ENCODE measurements at places on chromosomes 16 and 17.

DNA sequence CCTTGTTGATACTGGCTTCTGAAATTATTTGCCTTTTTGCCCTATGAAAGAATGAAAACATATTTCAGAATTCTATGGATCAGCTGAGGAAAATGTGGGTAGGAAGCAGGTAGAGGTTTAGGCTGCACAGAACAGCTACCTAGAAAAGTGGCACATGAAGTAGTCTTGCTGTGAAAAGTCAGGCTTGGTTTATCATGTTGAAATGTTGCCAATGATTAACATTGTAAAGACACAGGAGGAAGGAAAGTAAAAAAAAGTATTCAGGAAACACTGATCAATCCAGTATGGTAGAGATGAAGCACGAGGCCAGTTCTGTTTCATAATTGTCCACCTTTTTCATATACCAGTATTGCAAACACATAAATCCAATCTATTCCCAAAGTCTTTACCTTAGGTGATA is 29.9 kb downstream of the ABCA6 start:
- no peak for DNase-seq

- DNase-seq, result no peak
Observed at GRCh38 chr16:175011-175949, 1.2 kb upstream of the HBA1 start.

DNA sequence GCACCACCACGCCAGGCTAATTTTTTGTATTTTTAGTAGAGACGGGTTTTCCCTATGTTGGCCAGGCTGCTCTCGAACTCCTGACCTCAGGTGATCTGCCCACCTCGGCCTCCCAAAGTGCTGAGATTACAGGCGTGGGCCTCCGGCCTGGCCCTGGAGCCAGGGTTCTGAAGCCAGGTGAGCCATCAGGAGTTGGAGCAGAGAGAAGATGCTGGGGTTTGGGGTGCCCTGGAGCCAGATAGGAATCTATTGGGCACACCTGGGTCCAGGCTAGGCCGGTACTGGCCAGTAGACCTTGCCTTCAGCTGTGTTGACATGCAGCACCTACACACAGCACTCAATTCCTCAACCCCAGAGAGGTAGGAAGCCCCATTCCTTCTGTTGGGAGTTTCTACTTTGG is 5.4 kb upstream of the CD300A start:
- DNase-seq, result no peak

DNA sequence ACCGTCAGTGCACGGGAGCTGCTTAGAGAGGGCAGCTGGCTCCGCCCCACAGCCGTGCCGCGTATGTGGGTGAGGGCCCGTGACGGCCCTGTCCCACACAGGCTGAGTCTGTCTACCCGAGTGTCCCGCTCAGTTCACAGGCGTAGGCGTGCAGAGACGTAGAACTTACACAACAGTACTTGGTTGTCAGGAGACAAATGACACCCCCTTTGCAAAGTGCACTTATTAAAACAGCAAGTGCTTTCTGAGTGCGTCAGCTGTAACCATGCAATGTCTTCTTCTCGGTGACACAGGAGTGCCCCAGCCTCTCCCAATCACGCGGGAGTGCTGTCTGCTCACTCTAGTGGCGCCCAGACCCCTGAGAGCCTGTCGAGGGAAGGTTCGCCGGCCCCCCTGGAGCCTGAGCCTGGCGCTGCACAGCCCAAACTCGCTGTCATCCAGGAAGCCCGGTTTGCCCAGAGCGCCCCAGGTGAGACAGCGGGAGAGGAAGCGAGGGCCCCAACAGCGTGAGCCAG is 64.2 kb downstream of the FOXK2 start:
- DNase-seq, result no peak

DNA sequence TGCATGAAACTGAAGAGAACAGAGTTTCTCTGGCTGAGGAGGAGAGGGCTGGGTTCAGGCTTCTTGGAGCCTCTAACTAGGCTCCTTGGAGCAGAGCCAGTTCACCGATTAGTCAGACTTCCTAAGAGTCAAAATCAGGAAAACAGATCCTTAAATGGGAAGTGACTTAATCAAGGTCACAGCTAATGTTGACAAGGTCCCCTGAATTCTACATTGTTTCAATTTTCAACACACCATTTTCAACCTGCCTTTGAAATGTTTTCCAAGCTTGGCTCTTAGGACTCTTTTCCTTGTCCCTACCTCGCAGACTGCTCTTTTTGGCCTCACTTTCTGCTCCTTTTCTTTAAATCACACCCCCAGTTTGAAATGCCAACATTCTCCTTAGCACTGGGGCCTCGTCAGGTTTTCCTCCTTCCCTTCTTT is 16.3 kb downstream of the MYL4 start:
- DNase-seq, result peak; percentile 75

DNA sequence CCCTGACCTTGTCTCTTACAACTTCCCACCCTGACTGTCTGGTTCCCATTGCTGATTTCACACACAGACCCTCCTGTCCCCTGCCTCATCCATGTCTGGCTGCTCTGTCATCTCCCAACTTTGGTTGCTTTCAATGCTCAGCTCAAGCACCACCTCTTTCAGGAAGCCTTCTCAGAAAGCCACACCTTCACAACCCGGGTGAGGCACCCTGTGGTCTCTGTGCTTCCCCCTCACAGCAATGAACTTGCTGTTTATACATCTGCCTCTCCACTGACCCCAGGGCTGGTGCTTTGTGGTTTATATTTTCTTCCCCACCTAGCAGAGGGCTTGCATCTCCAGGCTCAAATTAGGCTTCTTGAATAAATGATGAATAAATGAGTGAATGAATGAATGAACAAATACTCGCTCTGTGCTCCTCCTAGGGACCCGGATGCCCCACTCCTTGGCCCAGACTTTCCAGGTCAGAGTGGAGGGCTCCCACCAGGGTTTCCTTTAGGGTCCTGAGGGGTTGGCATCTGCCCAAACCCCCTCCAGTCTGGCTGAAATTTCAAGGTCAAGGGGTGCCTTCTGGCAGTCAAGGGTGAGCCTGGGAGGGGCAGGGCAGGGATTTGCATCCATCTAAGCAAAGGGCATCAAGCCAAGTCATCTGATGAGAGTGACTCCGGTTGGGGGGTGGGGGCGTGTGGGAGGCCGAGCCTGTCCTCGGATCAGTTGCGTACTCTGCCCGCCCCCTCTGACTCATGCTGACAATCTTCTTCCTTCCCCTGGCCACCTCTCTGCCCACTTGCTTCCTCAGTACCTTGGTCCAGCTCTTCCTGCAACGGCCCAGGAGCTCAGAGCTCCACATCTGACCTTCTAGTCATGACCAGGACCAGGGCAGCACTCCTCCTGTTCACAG is at the start of gene ITGAX:
Gene ITGAX (plus strand): TSS at position 783 of the 898 bp plus-strand sequence. CDS start 79 bp downstream, at position 862.
- DNase-seq, result no peak

- no peak for DNase-seq
Observed at GRCh38 chr16:49552313-49552928, 178.8 kb downstream of the C16orf78 start.

DNA sequence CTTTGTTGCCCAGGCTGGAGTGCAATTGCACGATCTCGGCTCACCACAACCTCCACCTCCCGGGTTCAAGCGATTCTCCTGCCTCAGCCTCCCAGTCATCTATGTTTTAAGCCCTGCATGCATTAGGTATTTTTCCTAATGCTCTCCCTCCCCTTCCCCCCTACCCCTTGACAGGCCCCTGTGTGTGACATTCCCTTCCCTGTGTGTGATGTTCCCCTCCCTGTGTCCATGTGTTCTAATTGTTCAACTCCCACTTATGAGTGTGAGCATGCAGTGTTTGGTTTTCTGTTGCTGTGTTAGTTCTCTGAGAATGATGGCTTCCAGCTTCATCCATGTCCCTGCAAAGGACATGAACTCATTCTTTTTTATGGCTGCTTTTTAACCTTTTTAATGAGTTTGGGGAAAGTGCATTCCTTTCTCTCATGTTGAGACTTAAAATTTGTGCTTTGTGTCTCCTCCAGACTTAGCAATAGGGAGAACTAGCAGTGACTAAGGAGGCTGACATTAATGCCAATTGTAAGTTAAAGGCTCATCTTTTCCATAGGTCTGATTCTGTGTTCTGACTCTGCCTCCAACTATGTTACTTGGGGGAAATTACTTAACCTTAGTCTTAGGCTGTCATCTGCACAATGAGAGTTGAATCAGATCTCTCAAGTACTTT is 17.7 kb upstream of the PHAF1 start:
- DNase-seq, result peak; percentile 68

DNA sequence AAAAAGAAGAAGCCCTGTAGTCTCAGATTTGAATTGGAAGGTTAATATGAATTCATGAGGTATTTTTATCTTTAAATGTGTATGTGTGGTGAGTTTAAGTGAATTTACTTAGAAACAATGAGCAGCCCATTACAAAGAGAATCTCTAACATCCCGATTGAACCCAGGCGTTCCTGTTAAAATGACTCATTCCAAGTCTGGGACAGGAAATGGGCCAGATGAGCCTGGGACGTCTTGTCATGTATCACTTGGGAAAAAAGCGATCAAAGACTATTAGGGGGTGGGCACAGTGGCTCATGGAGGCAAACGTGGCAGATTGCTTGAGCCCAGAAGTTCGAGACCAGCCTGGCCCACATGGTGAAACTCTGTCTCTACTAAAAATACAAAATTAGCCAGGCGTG is 81.6 kb downstream of the SEC14L1 start:
- DNase-seq, result peak; percentile 36

GRCh38 chr16:27698266-27698665 is 148.3 kb downstream of the KATNIP start:
- DNase-seq, result no peak

- peak; percentile 93 for DNase-seq
Observed at GRCh38 chr16:70737377-70738082, 51.7 kb upstream of the MTSS2 start.

DNA sequence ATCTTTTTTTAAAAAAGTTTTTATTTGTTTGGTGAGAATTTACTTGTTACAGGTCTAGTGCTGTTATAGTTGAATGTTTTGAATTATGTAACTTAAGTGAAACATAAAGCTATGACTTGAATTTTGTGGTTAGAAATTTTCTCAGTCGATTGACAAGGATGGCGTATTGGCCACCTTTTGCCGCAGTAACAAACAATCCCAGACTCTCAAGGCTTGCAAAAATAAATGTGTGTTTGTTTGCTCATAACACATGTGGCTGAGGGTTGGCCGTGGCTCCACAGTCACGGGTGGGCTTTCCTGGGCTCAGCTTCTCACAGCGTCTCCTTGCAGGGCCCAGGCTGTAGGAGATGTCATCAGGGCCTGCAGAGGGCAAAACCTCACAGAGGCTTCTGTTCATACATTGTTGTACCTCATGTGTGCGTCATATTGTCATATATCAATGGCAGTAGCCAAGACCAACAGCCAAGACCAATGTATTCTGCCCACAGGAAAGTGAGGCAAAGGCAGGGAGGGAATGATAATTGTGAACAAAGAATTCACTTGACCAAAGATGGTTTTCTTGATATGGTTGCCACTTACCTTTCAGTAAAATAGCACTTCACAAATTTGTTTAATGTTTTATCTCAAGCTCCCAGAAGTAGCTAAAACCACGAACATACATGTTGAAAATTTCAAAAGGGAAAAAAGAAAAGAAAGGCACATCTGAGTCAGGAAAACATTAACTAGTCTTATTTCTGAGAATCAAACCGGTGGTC is 93.5 kb downstream of the WWOX start:
- no peak for DNase-seq

DNA sequence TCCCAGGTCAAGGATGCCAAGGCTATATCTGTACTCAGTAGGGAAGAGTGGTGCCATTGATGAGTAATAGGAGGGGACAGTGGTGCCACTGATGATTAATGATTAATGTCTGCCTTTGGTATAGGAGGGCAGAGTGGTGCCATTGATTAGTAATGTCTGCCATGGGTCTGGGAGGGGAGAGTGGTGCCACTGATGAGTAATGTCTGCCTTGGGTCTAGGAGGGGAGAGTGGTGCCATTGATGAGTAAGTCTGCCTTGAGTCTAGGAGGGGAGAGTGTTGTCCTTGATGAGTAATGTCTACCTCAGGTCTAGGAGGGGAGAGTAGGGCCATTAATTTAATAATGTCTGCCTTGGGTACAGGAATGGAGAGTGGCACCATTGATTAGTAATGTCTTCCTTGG is 507.8 kb upstream of the EEF2KMT start:
- no peak for DNase-seq

- no peak for DNase-seq
Observed at GRCh38 chr17:77962348-77962747, 3.8 kb downstream of the TNRC6C start.

GRCh38 chr17:58331815-58332777 is 3.5 kb upstream of the TSPOAP1 start:
- DNase-seq, result no peak

GRCh38 chr17:16617481-16618060 is 36.1 kb downstream of the ZNF624 start:
- DNase-seq, result no peak

- DNase-seq, result peak; percentile 96
Observed at GRCh38 chr16:31215287-31216162, 1.4 kb downstream of the PYDC1 start.

DNA sequence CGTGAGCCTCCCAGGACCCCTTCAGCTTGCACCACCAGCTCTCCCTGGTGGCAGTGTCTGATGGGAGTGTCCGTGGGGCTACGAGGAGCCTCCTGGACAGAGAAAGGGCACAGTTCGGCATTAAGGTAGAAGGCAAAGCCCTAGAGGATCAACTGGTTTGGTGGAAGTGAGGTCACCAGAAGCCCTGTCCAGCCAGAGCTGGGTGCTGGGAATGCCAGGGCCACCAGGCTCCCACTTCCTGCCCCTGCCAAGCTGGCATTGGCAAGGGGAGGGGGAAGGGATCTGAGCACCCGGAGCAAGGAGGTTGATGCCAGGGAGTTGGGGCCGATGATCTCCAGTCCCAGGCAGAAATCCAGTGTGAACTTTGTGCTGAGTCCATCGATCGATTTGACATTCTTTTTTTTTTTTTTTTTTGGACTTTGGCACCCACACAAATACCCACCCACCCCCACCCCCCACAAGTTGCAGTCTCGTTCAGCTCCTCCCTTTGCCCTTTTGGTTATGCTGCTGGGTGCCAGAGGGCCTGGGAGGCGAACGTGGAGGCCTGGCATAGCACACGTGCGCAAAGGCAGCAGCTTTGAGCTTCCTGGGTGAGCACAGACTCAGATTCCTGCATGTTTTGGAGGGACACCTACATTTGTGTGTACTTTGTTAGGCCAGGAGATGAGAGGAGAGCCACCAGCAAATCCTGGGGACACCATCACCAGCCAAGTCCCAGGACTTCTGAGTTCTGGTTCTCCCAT is 2.1 kb downstream of the NHERF1 start:
- no peak for DNase-seq

All from GM03348 (cell line).